Stimulated activated CD4-positive, alpha-beta T cell treated with anti-CD3 and anti-CD28 coated beads, TNF-alpha, amount 100 ng/mL, for 4 hours (primary cell): ENCODE measurements at places on chromosomes 6 and 20.

DNA sequence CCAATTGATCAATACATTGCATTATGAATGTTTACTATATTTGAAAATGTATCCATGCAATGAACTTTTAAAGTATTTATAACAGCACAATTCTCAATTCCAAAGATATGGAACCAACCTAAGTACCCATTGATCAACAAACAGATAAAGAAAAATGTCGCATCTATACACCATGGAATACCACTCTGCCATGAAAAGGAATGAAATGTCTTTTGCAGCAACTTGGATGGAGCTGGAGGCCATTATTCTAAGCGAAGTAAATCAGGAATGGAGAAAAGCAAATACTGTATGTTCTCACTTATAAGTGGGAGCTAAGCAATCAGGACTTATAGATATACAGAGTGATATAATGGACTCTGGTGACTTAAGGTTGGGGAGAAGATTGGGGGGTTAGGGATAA, 22.9 kb downstream of the SRPK1 start:
- no peak for DNase-seq

DNA sequence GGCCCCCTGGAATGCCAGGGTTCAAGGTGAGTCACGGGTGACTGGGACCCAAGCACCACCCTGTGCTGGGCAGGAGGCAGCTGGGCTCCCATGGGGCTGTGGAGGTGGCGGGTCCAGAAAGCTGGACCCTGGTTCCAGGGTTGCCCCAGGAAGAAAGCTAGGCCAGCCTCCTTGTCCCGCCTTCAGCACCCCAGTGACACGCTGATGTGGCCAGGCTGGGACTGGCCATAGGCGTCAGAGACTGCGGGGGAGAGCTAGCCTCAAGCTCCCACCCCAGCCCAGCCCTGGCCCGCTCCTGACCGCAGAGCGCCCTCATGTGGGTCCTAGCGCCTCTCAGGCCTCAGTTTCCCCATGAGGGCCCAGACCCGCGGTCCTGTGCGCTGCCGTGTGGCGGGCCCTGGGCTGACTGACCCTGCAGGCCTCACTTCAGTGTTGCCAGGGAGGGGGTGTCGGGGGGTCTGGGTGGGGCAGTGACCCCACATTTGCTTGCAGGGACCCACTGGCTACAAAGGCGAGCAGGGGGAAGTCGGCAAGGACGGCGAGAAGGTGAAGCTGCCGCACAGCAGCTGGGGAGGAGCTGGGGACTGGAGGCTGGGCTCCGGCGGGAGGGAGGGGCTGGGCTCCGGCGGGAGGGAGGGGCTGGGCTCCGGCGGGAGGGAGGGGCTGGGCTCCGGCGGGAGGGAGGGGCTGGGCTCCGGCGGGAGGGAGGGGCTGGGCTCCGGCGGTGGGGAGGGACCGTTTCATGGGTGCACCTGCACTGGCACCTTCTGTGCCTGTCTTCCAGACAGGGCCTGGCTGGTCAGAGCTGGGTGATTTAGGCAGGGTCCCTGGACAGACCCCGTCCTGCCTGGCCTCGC, 7.9 kb downstream of the COL9A3 start:
- no peak for DNase-seq

GRCh38 chr6:88266126-88266525, 100.0 kb upstream of the CNR1 start:
- no peak for DNase-seq

- DNase-seq, result no peak
Observed at GRCh38 chr6:30802731-30803130, 58.4 kb upstream of the IER3 start.

DNA sequence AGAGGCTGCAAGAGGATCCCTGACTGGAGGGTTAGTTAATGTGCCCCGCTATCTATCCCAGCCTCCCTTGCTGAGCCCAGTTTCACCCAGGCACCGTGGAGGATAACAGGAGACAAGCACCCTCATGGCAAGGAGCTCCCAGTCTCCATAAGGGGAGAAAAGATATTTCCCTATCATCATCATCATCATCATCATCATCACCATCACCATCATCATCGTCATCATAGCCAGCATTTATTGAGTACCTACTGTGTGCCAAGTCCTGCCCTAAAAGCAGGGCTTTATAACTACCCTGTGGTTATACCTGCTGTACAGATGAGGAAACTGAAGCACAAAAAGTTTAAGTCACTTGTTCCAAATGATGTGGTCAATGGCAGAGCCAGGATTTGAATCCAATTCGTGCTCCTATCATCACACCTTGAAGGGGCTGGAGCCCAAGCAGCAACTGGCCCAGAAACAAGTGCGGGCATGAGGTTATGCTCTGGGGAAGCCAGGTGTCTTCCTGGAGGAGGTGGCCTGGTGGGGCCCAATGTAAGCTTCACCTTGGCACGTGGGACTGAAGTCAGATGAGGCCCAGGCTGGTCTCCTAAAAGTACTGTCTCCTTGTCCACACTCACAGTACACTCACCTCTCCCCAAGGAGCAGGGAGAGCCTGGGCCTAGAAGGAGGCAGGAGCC, 10.0 kb downstream of the GLP1R start:
- no peak for DNase-seq

DNA sequence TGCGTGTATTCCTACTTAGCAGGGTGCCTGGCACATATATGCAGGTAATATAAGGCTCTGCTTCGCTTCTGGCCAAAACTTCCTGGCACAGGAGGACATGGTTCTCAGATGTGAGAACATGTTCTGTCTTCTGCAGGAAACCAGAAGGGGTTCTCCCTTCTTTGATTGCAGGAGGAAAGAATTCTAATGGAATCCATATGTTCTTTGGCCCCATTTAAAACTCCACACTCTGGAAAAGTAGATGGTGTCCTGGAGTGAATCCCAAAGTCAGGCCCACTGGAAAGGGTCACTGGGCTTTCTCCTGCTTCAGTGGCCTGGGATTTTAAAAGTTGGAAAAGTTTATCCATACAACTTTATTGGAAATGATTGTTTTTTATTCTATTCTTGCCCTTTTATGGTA, 16.4 kb upstream of the CYP24A1 start:
- DNase-seq, result no peak

- no peak for DNase-seq
Observed at GRCh38 chr20:43728686-43729255, 2.0 kb upstream of the GTSF1L start.

DNA sequence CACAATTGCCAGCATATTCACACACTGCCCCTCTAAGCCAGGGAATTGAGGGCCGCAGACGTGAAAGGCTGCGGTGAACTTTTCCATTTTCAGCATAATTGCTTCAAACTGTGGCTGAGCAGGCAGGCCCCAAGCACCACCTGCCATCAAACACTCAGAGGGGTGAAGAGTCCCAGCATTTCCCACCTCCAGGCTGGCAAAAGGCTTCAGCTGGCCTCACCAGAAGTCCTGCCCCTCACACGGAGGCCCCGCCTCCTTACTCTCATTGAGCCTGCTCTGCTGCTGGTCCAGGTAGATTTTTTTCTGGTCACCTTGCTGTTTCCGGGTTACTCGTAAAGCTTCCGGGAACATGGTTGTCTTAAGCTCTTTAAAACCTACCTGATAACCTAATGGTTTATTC, 52.0 kb upstream of the PRELID3B start:
- DNase-seq, result no peak
